ENCODE measurements at places on chromosomes 1 and 21.

- DNase-seq: no peak
Measured at GRCh38 chr1:229171934-229172333, 99.0 kb upstream of the RAB4A start.

GRCh38 chr1:215792446-215792845 is 225.3 kb downstream of the KCTD3 start:
- DNase-seq: no peak

GRCh38 chr1:115877511-115877910 is 36.6 kb upstream of the NHLH2 start:
- DNase-seq: no peak

DNA sequence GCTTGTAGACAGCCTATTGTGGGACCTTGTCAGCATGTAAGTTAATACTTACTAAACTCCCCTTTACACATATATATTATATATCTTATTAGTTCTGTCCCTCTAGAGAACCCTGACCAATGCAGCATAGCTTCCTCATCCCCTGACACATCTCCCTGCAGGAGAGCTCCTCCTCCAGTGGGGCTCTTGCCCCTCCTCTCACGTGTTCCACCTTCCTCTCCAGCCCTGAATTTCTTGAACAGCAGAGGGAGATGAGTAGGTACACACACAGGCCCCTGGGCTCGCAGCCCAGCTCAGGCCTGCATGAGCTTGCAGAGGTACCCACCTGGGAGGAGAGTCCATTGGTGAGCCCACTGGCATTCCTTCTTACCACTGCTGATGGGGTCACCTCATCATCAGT is 27.3 kb upstream of the GOLT1A start:
- DNase-seq: no peak

- no peak for DNase-seq
Measured at GRCh38 chr1:115977499-115978258, 1.4 kb downstream of the SLC22A15 start.

GRCh38 chr1:54528613-54529012 is 19.4 kb upstream of the ACOT11 start:
- DNase-seq: no peak

DNA sequence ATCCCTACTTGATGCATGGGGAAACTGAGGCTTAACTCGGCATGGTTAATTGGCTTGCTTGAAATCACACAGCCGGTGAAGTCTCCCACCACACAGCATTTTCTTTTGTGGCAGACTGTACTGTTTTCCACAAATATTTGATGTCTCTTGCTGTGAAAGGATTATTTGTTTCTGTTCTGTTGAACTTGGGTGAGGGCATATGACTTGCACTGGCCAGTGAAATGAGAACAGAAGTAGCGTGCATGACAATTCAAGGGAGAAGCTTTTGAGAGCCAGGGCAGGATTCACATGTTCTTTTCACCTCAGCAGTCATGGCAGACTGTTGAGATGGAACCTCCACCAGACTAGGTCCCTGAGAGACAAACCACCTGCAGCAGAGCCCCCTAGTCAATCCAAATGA is 11.7 kb upstream of the AK2 start:
- no peak for DNase-seq

DNA sequence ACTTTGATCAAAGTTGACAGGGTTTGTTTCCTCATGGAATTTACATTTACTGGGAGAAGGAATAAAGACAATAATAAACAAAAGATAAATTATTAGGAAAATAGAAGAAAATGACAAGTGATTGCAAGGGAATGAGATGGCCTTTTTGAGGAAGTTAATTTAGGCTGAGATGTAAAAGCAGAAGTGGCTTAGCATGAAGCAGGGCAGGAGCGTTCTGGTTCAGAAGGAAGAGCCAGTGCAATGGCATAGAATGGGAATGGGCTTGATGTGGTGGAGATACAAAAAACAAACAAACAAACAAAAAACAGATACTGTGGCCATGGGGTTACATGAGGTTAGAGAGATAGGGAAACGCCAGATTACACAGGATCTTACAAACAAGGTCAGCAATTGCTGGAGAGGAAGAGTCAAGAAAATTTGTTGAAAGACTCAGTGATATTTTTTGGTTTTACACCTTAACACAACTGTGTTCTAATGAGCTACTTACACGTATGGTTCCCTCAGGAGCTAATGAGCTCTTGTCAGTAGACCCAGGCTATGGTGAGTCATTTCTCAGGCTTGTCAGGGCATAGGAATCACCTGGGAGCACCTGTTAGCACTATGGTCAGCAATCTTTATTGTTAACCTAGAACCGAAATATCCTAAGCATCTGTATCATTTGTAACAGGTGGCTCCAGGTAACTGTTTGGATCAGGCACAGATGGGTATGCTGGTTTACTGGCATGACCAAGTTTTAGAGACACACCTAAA is 8.7 kb upstream of the CADM3 start:
- DNase-seq: no peak

- no peak for DNase-seq
Measured at GRCh38 chr1:50308878-50309277, 114.4 kb downstream of the DMRTA2 start.

Data from stimulated activated CD8-positive, alpha-beta memory T cell treated with anti-CD3 and anti-CD28 coated beads, Interleukin-4, amount 100 ng/mL, for 1 hour (primary cell).